KBM-7 (cell line): ENCODE measurements at places on chromosomes 2 and 18.

DNA sequence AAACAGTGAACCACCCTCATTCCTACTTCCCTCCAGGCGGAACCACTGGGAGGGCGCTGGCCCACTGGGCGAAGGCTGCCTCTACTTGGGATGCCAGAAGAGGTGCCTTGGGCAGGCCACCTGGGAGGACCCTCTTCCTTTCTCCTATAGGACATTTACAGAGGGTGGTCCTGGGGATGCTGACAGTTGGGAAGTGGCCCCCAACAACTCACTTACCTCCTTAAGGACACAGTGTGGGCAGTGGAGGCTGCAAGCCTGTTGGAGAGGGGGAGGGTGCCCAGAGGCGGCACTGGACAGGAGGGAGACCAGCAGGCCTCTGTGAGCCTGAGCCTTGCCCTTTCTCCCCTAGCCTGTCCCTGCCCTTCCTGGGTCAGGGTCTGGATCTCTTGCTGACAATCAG, 346.4 kb upstream of the HS6ST1 start:
- no peak for DNase-seq

GRCh38 chr2:229627728-229628127, 86.6 kb downstream of the DNER start:
- no peak for DNase-seq

GRCh38 chr2:31979018-31979417, 31.8 kb downstream of the MEMO1 start:
- DNase-seq: no peak

DNA sequence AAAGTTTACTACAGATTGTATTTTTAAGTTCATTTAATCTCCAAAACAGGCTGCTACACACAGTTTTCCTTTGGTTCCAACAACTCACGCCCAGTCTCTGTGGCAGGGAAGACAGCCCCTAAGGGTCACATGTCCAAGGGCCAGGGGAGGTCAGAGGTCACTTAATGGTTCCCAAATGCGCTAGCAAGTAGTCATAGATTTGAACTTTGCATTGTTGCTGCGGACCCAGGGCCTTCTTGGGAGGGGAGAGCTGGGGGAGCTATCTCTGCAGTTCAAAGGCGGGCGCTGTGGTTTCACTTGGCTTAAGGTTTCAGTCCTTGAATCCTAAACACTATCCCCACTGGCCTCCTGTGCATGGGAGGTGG, 74.8 kb upstream of the ZNF532 start:
- DNase-seq: no peak

- no peak for DNase-seq
Observed at GRCh38 chr2:163604941-163605555, 130.8 kb downstream of the FIGN start.

DNA sequence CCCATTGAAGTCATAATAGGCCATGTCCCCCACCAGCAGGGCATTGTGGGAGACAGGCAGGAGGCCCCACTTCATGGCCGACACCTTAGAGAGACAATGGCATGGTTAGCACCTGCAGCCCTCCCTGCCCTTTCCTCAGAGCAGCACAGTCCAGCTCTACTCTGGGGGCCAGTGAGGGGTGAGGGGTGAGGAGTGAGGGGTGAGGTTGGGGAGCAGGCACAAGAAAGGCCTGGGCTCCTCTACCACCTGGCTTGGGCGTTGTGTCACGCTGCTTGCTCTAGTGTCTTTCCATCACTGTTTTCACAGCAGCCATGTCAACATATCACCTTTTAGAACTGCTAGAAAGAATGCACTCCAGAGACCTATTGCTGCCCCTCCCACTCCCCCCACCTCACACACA, 77.2 kb downstream of the ADD2 start:
- DNase-seq: no peak

GRCh38 chr2:158692372-158693103, 102.6 kb upstream of the DAPL1 start:
- peak; percentile 4 for DNase-seq

GRCh38 chr2:31251018-31251417, 17.1 kb downstream of the EHD3 start:
- DNase-seq: no peak

DNA sequence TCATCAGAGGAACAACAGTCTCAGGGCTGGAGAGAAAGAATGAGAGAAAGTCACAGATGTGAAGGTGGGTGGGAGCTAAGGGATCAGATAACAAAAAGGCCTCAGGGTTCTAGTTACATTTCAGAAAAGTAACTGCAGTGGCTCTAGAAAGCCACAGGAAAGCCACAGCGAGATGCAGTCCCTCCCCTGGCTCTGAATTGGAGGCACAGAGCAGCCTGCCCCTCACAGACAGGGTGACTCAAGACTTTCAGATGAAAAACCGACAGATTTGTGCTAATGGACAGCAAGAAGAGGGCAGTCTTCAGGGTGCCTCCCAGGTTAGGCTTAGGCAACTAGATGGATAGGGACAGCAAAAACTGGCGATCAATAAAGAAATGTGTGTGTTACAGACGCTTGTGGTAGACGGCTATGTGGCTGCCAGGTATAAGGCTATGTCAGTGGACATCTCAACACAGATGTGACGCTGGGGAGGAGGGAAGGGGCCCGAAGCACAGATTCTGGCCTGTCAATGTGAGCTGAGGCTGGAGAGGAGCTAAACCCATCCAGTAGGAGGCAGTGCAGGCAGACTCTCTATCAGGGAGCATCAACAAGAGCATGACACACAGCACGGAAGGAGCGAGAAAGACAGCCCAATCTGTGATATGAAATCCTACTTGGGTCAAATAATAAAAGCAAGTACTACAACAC, 26.2 kb downstream of the UNC50 start:
- DNase-seq: peak; percentile 17

- DNase-seq: no peak
Observed at GRCh38 chr2:126385983-126386382, 270.0 kb upstream of the GYPC start.

GRCh38 chr18:8982416-8983183, 119.9 kb upstream of the NDUFV2 start:
- DNase-seq: peak; percentile 45
